ENCODE measurements at places on chromosomes 2 and 18. TPM values are rescaled to one million over a fixed set of nuclear protein-coding genes. Genes with fewer than 3 reads are reported as not detected.

- DNase-seq, result peak; percentile 96
Measured at GRCh38 chr2:110101901-110102803, 13.5 kb downstream of the MALL start.

The RGPD4 gene
- not detected for total RNA-seq

DNA sequence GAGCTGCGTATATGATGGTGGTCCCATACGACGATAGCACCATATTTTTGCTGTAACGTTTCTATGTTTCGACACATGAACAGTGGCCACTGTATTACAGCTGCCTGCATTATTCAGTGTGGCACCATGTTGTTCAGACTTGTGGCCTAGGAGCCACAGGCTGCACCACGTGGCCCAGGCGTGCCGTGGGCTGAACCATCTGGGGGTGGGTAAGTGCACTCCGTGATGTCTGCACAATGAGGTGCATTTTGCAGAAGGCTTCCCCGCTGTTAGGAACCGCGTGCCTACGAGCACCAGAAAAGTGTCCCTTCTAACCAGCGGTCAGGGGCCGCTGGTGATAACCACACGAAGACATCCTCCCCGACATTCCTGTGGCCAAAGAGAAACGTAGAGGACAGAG lies 433.7 kb upstream of the MYT1L start:
- no peak for DNase-seq

- DNase-seq, result no peak
Measured at GRCh38 chr2:22890132-22890531, 494.8 kb upstream of the KLHL29 start.

The MATN3 gene
- 13.4 TPM for total RNA-seq

DNA sequence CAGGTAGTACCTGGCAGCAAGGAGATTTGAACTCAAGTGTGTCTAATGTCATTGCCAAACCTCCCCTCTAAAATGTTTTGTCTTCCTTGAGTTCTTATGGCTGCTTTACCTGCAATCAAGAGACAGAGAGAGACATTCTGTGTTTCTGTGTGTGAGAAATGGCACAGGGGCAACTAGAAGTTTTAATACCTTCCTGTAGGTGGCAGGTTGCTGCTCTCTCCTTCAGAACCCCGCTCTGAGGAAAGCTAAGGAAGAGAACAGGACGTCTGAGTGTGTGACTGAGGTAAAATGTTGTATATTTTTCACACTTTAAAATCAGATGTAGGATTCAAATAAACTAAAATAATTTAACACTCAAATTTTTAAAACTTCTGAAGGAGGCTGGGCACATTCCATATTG lies 19.2 kb downstream of the DTNA start:
- DNase-seq, result peak; percentile 49

DNA sequence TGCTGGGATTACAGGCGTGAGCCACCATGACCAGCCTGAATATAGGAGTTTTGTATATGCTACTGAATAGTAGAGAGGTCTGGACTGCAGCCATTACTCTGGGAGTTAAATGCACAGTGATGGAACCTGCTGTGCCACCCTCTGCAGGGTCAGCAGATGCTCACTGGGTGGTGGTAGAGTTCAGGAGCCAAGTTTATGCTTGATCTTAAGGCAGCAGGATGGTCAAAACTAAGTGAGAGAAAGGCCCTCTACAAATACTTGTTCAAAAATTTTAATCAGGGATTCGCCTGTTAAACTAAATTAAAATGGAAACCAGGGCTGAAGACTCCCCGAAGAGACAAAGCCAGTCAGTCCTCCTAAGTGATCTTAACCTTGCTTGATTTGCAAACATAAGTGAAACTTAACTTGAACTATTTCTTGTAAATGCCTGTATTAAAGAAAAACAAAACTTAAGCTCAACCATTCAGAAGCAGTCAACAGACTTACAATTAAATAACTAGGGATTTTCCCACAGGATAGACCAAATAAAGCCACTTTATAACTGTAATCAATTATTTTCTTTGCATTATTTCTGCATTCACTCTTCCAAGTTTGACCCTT lies 4.2 kb upstream of the WDFY1 start:
- no peak for DNase-seq

- DNase-seq, result no peak
Measured at GRCh38 chr2:147641651-147642050, 203.2 kb upstream of the ACVR2A start.

The CAD gene
- total RNA-seq, result 27.5 TPM

The KIAA2012 gene
- total RNA-seq, result not detected

DNA sequence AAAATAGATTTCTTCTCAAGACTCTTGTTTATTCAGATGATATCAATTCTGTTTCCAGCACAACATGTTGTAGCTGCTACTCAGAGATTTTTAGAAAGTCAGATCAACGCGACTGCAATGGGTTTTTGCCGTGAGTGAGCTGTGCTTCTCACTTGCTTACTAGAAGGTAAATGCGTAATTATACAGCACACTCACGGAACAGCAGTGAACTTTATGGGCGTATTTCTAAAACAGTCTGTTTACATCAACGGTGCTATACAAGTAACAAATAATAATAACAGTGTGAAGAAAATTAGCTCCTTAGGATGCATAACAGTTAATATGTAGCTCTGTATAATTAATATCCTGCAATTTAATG lies 533.6 kb downstream of the RNF144A start:
- DNase-seq, result no peak

- no peak for DNase-seq
Measured at GRCh38 chr18:22943847-22944246, 10.7 kb downstream of the RBBP8 start.

DNA sequence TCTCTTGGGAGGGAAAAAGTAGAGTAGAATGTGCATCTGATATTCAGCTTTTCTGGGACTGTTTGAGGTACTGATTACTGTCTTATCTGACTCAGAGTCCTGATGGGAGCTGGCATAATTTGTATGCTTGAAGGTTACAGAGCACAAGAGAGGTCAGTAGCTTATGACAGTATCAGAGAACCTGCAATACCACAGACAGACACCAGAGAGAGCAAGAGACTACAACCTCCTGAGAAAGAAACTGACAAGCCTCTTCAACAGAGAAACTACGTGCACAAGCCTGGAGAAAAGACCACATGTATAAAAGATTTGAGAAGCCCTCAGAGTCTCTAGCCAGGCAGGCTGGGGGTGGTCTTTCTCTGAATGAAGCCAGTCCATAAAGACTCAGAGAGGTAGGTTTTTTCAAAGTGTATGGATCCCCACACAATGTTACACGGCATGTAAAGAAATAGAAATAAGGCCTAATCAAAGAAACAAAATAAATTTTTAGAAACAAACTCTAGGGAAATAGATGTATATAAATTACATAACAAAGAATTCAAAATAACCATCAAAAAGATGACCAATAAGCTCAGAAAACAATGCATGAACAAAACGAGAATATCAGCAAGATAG lies 568.3 kb downstream of the LRRTM4 start:
- DNase-seq, result peak; percentile 71

The MAP3K19 gene
- total RNA-seq, result not detected

DNA sequence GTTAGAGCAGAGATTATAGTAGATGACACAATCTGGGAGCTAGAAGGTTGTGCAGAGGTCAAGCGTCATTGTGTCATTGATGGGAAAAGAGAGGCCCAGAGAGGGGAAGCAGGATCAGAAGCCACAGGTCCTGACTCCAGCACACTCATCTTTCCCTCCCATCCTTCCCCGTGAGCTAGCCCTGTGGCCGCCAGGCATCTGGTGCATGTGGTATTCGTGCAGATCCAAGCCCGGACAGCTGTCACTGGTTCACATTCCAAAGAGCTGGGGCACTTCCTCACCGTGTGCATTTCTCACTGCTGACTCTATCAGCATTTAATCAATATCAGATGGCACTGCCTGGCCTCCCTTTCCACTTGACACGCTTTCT lies 94.1 kb upstream of the THOC1 start:
- peak; percentile 17 for DNase-seq

The EGR4 gene
- not detected for total RNA-seq

The NYAP2 gene
- not detected for total RNA-seq

DNA sequence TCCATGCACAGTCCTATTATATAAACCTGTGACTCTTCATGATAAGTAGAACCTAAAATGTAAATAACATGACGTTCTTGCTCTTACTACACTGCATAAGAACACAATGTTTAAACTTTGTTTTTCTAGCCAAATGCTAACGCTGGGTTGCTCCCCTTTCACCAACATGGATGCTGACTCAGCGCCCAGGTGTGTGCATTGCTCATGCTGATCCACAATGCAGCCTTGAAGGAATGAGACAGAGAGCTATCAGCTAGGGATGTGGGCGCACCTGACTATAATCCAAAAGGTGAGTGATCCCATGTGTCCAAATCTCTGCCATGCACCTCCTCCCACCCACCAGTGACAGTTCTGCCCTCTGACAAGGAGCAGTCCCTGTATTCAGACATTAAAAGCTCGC lies 235.0 kb downstream of the IRS1 start:
- no peak for DNase-seq

DNA sequence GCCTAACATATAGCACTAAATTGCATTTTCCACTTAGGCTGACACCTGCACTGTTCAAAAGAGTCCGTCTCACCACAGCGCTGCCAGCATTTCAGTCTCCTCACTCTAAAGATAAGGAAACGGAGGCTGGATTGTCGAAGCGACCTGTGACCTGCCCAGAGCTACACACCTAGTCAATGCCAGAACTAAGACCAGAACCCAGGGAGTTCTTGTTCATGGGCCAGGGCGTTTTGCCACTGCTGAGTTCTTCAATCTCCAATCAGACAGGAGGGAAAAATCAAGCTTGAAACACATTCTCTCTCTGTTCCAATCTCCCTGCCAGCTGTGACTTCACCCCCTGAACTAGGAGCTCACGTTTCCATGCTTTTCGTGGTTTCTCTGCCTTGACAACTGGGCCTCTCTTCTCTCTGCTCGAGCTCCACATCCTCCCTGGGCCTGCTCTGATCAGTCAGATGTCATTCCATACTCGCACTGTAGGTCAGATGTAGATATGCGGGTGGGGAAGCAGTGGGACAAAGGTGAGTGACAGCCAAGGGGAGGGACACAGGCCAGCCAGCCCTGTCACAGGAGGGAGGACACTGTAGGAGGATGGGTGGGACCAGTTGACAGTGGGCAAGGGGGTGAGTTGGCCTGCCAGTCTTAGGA lies 221.1 kb upstream of the SMAD2 start:
- DNase-seq, result no peak

Measured in A172 (cell line).